HCT116 (cell line): ENCODE measurements at places on chromosomes 2 and 18. TPM values are rescaled to one million over a fixed set of nuclear protein-coding genes. Genes with fewer than 3 reads are reported as not detected.

DNA sequence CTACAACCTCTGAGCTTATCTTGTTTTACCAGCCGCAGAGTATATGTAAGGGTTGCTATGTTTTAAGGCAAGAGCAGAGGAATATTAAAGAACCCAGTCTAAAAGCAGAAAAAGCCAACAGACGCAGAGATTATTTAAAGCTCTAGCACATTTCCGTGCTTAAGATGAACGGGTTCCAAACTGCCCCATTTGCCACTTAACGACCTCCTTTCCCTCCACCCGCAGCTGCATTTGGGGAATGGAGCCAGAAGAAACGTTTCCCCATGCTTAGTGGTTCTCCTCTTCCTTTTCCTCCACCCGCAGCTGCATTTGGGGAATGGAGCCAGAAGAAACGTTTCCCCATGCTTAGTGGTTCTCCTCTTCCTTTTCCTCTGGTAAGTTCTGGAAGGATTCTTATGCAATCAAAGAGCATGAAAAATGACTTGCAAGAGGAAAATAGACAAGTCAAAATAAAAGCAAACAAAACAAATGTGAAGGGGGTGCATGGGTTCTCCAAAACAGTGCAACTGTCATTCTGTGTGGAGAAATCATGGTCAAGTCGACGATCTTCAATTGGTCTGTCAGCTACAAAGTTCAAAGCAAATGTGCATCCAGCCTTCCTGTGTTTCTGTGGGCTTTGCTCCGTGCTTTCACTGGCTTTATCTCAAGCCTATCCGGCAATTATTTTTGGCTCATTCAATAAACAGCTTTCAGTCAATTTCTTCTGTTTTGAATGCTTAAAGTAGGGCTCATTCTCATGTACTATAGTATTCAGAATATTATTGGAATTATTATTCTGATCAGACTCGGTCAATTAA, 57.8 kb downstream of the DIPK1C start:
- H3K4me1 ChIP-seq = no peaks in the 10 kb centered on the region
- no peak overlapping the region for H3K27ac ChIP-seq
- no peak for DNase-seq
- no peaks in the 10 kb centered on the region for H3K36me3 ChIP-seq
- no peak overlapping the region for H3K4me3 ChIP-seq

The CYRIA gene
- total RNA-seq = 0.44 TPM

The SLC5A6 gene
- 55.4 TPM for total RNA-seq

The DHRS9 gene
- total RNA-seq = 0.15 TPM

The RAD51AP2 gene
- total RNA-seq = 0.10 TPM

DNA sequence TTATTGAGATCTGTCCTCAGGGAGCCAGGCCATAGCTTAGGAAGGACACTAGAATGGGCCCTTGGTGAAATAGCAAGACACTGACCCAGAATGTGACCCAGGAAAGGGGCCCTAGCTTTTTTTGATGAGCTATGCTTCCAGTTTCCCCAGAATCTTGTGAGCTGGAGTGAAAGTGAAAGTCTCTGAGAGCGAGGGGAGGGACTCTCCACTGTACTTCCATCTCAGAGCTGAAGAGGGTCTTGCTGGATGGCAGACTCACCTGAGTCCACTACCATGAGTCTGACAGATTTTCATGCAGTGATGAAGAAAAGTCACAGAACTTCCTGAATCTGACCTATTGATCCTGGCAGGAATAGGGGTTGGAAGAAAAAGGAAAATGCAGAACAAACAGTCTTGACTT, 3.1 kb downstream of the ARHGAP25 start:
- H3K4me1 ChIP-seq = no peaks in the 10 kb centered on the region
- H3K27me3 ChIP-seq = 0 out of 2 replicates have a peak, but pooled peaks cover 11% of the 10 kb centered on the region
- no peak overlapping the region for H3K4me3 ChIP-seq
- no peak overlapping the region for H3K27ac ChIP-seq

DNA sequence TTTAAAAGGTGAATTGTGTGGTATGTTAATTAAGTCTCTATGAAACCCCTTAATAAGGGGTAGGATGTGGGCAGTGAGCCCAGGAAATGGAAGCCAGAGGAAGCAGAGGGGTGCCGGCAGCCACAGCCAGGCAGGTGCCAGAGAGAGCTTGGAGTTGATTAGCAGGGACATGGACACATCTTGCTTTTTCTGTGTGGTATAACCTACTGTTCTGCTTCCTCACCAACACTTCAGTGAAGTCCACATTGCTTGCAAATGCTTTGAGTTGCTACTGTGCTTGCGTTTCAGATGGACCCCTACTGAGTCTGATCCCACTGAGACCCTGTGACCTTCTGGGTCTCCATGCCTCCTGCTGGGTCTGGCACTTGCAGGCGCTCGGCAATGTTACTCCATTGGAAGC, 30.3 kb upstream of the ARHGEF4 start:
- H3K27me3 ChIP-seq = no peaks in the 10 kb centered on the region
- H3K27ac ChIP-seq = no peak overlapping the region
- no peak overlapping the region for H3K4me3 ChIP-seq
- no peak for DNase-seq
- H3K4me1 ChIP-seq = peaks cover 22% of the 10 kb centered on the region

The DAPL1 gene
- not detected for total RNA-seq

The SERPINB13 gene
- total RNA-seq = 0.07 TPM

DNA sequence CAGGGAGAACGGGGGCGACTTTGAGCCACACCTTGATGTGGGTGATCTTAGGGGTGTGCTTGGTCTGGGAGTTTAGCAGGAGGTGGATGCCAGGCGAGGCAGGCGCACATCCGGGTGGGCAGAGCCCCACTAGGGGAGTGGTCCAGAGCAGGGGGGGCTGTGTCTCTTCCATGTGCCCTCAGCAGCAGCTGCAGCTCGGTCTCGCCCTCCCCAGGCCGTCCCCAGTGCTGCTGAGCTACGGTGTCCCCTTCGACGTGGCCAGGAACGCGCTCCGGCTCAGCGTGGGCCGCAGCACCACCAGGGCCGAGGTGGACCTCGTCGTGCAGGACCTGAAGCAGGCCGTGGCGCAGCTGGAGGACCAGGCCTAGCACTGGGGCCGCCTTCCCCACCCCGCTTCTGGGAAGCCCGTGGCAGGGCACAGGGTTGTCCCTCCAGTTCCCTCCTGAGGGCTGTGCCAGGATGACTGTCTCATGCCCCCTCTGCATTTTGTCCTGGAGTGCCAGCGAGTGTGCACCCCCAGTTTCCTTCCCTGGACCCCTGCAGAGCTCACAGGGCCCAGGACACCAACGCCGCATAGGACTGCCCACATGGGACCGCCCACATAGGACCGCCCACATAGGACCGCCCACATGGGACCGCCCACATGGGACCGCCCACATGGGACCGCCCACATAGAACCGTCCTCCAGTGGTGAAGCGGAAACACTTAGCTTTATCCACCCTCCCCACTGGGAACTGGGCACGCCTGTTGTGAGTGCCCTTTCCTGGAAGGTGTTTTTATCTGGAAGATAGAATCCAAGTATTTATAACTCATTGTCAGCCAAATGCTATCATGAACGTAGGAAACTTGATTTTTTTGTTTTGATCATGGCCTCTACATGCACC, 1.9 kb upstream of the ESPNL start:
- H3K27ac ChIP-seq = peak overlapping the region; percentile 69
- DNase-seq = peak; percentile 90
- no peaks in the 10 kb centered on the region for H3K27me3 ChIP-seq
- no peaks in the 10 kb centered on the region for H3K36me3 ChIP-seq
- no peak overlapping the region for H3K4me3 ChIP-seq
- H3K4me1 ChIP-seq = peaks cover 15% of the 10 kb centered on the region

DNA sequence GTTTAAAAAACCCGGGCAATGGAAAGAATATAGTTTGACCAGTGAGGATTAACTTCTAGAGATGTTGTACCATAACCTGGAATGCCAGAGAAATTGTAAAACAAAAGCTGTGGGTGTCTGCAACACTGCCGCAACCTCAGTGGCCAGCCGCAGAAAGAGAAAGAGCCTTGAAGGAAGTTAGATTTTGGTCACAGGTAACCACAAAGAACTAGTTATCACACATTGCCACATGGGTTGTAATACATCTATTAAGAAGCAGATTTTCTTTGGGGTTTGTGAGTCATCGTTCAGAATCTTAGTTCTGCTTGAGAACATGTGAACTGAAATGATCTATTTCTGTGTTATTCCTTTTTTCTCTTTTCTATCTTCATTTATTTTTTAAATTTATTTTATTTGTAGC, 222.9 kb upstream of the AGAP1 start:
- no peaks in the 10 kb centered on the region for H3K27me3 ChIP-seq
- no peak for DNase-seq
- no peak overlapping the region for H3K4me3 ChIP-seq
- no peak overlapping the region for H3K27ac ChIP-seq
- no peaks in the 10 kb centered on the region for H3K36me3 ChIP-seq
- no peaks in the 10 kb centered on the region for H3K4me1 ChIP-seq

The EPHA4 gene
- total RNA-seq = 3.5 TPM

DNA sequence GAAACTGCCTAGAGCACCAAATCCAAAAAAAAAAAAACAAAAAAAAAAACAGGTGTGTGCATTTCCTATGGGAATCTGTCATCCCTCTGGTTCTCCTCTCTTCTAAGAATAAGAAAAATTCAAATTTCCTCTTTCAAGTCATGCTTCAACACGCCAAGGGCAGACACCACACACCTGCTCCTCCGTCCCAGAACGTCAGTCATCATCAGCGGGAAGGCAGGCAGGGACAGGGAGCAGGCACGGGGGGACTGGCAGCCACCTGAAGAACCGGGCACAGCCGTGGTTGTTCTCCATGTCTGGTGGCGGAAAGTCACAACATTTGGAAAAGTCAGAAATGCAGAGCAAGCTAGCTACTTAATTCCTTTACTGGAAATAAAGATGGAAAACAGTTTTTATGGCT, 214.8 kb downstream of the IKZF2 start:
- no peak for DNase-seq
- H3K27me3 ChIP-seq = no peaks in the 10 kb centered on the region
- no peak overlapping the region for H3K4me3 ChIP-seq
- H3K4me1 ChIP-seq = peaks cover 18% of the 10 kb centered on the region
- no peaks in the 10 kb centered on the region for H3K36me3 ChIP-seq

DNA sequence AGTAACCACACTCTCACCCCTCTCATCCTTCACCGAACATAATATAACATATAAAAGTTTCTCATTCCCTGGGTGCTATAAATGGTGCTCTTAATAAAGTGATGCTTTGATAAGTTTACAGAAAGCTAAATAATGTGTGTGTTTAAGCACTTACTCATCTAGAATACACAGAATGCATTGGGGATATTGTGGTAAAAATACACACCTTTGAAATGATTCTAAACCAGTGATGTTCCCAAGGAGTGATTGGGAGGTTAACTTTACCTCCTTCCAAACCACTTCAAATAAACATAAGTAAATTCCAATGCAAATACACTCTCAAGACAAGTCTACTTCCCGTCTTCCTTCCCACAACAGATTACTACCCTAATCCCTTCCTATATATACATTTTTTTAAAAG, 85.3 kb upstream of the TWSG1 start:
- no peak overlapping the region for H3K27ac ChIP-seq
- no peaks in the 10 kb centered on the region for H3K36me3 ChIP-seq
- DNase-seq = no peak
- no peaks in the 10 kb centered on the region for H3K27me3 ChIP-seq
- H3K4me3 ChIP-seq = no peak overlapping the region

DNA sequence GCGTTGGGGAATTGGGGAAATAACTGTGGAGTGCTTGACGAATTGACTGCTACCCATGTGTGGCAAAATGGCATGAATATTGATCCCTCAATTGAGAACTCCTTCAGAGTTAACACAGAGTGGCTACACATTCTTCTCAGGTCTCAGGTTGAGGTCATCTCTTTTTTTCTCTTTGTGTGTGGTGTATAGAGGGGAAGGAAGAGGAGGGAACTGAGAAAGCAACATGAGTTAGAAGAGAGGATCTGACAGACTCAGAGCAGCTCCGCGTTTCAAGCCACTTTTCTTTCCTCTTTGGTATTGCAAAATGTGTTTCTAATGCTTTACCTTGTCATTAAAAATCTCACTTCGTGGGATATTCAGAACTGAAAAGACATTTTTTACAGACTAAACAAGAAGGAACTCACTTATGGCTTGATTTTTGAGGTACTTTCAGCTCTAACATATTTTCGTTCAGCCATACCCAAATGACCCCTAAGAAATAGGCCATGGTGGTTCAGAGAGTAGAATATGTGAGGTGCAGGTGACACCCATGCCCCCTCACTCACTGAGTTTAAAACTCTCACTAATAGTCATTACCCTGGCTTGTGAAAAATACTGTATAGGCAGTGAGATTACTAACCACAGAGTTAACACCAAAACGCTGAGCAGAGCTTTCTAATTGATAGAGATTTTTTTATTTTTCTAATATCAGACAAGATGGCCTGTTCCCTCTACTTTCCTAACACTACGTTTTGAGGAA, 22.5 kb downstream of the STAT4 start:
- H3K4me3 ChIP-seq = no peak overlapping the region
- H3K4me1 ChIP-seq = no peaks in the 10 kb centered on the region
- no peak for DNase-seq
- no peaks in the 10 kb centered on the region for H3K27me3 ChIP-seq

GRCh38 chr2:74585406-74586185, 31.1 kb downstream of the DOK1 start:
- H3K4me1 ChIP-seq = peaks cover 15% of the 10 kb centered on the region
- DNase-seq = no peak
- no peak overlapping the region for H3K4me3 ChIP-seq
- no peak overlapping the region for H3K27ac ChIP-seq
- H3K27me3 ChIP-seq = no peaks in the 10 kb centered on the region

The ALPP gene
- 0.34 TPM for total RNA-seq

GRCh38 chr18:51039138-51040112, 9.4 kb downstream of the SMAD4 start:
- DNase-seq = no peak
- no peaks in the 10 kb centered on the region for H3K27me3 ChIP-seq
- H3K4me3 ChIP-seq = no peak overlapping the region

The ABCA12 gene
- 1.3 TPM for total RNA-seq
